ENCODE measurements at places on chromosomes 5 and 9.

DNA sequence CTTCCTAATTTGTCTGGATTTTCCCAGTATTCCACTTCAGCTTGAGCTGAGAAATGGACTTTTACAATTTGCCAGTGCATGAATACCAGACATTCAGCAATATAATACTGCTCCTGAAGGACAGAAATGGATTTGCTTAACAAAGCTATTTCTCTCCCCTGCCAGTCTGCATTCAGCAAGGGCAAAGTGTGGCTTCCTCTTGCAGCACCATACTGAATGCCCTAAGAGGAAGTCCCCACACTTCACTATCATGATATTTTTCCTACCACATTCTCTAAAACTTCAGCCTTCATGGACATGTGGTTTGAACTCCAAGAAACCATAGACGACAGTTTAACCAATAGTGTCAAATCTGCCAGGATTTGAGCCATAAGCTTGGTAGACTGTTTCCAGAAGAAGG is 19.8 kb upstream of the TLE4 start:
- no peak for DNase-seq

DNA sequence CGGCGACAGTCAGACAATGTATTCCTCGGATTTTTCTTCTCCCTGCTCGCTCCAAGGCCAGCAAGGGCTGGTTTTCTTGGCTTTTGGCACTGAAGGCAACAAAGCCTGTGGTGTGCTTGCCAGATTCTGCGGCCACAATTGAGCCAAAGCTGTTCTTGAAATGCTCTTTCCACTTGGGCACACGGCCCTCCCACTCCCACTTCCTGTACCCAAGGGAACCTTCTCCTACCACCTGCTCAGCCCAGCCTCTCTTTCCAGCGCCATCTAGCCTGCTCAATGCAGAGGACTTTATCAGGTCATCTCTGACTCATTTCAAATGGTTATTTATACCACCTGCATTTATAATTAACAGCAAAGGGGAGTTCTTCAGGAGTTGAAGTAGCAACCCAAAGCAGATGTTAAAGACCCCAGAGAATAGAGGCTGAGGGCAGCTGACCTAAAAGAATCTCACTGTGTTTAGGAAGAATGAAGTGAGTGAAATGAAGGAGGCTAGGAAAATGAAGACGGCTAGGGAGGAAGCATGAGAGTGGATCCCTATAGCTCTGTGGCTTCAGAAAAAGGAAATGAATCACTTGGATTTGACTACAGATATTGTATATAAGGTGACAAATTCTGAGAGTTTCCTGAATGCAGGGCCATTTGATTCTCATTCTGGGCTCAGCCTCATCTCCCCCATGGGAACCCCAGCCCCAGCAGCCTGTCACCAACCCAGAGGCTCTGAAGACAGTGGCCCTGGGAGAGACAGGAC is 439.0 kb downstream of the ENC1 start:
- no peak for DNase-seq

- DNase-seq: no peak
Measured at GRCh38 chr5:145775893-145776444, 59.2 kb downstream of the PRELID2 start.

GRCh38 chr9:98743818-98744611 is 35.3 kb upstream of the GABBR2 start:
- no peak for DNase-seq

- no peak for DNase-seq
Measured at GRCh38 chr5:135488727-135489465, 36.7 kb upstream of the TIFAB start.

GRCh38 chr9:97958812-97959511 is 21.0 kb upstream of the HEMGN start:
- DNase-seq: no peak

DNA sequence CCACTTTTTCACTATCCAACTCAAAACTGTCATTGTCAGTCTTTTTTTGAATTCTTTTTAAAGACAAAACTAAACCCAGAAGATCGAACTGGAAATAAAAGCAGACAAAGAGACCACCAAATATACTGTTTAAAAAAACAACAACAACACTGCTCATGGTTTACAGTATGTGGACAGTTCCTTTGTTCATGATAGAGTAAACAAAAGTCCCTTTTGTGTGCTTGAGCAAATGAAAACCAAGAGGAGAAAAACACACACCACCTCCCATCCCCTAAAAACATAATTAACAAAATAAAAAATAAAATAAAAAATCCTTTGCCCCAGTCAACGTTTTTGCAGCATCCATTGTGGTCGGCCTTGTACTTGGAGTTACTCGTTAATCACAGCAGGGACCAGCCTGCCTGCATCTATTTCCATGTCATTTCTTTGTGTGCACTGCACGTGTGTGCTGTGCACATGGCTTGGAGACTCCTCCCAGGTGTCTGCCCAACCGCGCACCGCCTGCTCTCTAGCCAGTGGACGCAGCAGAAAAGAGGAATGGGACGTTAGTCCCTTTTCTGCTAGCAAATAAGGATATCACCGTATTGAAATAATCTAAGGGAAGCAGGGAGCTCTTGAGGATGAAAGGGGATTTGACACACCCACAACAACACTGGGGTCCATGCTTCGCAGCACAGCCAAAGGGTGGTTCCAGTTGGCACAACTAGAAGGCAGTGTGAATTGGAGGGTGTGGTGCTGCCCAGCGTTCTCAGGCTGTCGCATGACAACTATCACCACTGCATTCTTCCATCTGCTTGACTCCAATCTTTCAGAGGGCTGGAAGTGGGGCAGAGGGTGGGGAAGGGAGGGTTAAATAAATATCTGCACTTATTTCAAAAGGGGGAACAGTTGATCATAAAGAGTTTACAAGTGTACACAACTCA is 130.0 kb downstream of the SEMA6A start:
- DNase-seq: no peak

GRCh38 chr5:155106221-155106620 is 92.7 kb downstream of the KIF4B start:
- DNase-seq: no peak

- DNase-seq: no peak
Measured at GRCh38 chr9:38229104-38229500, 160.1 kb upstream of the SHB start.
